ENCODE measurements at places on chromosomes 6 and 20.

DNA sequence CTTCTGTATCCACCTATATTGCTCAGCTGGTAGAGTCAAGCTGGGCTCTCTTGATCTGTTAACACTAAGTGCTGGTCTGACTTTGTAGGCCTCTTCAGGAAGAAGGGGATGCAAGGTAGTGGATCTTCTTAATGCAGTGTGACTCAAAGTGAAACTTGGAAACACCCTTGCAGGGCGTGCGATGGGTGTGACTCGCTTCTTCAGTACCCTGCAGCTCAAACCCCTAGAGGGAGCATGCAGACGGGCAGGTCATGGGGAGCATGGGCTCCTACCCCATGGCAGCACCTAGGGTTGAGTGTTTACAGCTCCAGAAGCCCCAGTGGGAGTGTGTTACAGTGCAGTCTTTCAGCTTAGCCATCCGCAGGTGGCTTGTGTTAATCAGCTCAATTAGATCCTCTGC, 757 bp upstream of the SAMD3 start:
- H3K4me1 ChIP-seq = no peaks in the 10 kb centered on the region
- H3K4me3 ChIP-seq = no peak overlapping the region
- H3K27ac ChIP-seq = no peak overlapping the region
- no peaks in the 10 kb centered on the region for H3K36me3 ChIP-seq
- DNase-seq = no peak
- no peaks in the 10 kb centered on the region for H3K27me3 ChIP-seq

GRCh38 chr6:23728707-23729106, 397.3 kb upstream of the NRSN1 start:
- no peak overlapping the region for H3K27ac ChIP-seq
- no peak for DNase-seq
- no peaks in the 10 kb centered on the region for H3K36me3 ChIP-seq
- H3K27me3 ChIP-seq = no peaks in the 10 kb centered on the region
- no peaks in the 10 kb centered on the region for H3K4me1 ChIP-seq

DNA sequence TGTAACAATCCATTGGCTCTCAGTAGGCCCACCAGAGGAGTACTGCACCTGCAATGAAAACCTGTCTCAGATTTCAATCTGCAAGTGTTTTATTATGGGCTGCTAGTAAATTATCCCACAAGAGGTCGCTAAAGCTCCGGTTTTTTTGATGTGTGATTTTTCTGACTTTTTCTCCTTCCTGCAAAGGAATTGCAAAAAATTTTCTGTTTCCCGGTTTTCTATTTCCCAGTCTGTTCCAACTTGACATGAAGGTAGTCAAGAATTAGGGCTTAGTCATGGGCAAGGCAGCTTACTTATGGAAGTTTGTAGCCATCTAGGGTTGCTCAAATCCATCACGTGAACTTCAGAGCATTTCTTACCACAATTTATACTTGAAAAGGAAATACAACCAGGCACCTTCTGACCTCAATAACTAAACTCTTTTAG, 38.5 kb upstream of the AHI1 start:
- peak; percentile 48 for DNase-seq
- no peaks in the 10 kb centered on the region for H3K36me3 ChIP-seq
- no peak overlapping the region for H3K27ac ChIP-seq
- H3K4me1 ChIP-seq = no peaks in the 10 kb centered on the region
- no peaks in the 10 kb centered on the region for H3K27me3 ChIP-seq

- no peak overlapping the region for H3K27ac ChIP-seq
- DNase-seq = no peak
- H3K4me3 ChIP-seq = no peak overlapping the region
- no peaks in the 10 kb centered on the region for H3K27me3 ChIP-seq
- no peaks in the 10 kb centered on the region for H3K36me3 ChIP-seq
- no peaks in the 10 kb centered on the region for H3K4me1 ChIP-seq
Measured at GRCh38 chr20:51284176-51284575, 258.3 kb downstream of the NFATC2 start.

- H3K27me3 ChIP-seq = no peaks in the 10 kb centered on the region
- no peaks in the 10 kb centered on the region for H3K36me3 ChIP-seq
- H3K4me3 ChIP-seq = no peak overlapping the region
- no peak overlapping the region for H3K27ac ChIP-seq
- H3K4me1 ChIP-seq = no peaks in the 10 kb centered on the region
Measured at GRCh38 chr6:67248077-67248476, 1387.0 kb upstream of the ADGRB3 start.

Measured in spinal cord (tissue), 10 donors.